ENCODE measurements at places on chromosomes 13 and 19.

DNA sequence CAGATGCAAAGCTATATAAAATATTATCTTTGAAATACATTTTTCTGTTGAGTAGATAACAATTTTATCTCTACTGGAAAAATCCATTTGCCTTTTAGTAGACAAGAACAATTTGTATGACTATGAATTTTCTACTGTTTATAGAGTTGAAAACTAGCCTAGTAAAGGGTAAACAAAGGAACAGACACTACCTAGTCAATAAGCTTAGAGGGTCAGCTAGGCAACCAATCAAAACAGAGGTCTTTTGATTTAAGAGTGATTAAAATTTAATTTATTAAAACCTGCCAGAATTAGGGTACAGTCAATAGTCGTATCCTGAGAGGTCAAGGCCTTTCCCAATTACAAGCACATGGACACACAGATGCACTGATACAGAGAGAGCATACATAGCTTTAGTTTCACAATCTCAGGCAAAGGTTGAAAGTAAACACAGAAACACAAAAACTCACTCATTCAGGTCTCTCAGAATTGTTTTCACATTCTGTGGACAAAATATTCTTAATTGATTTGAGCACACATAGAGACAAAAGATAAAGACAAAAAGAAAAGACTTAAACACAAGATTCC is 24.5 kb upstream of the GPC6 start:
- DNase-seq, result no peak

DNA sequence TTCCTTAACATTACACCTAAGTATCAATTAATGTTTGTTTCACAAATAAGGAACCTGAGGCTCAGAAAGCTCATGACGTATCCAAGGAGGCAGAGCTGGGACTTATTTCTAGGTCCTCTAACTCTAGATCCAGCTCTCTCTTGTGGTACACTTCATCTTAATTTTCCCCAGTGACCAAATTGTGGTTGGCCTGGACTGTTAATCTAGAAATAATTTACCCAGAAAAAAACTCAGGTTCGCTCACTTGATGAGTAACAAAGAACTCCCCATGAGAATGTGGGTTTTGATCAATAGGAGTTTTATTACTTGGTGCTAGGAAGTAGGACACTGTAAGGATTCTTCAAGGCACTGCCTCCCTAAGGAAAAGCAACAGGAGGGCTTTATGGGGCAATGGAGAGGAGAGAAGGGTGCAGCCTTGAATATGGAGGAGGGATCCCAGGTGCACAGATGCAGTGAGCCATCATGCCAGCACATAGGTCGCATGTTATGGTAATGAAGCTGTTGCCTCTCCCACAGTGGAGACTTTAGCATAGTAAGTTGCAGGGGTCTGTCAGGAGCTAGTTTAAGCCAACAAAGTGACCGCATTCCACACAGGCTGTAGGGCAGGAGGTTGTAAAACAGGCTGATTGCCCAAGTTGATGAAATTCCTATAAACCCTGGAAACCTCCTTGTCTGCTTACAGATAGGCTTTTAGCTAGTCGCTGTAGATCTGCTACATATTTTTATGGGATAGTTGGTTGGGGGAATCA is 14.7 kb downstream of the RAP2A start:
- DNase-seq, result no peak

- DNase-seq, result peak; percentile 17
These were observed 609 bp downstream of the ZAR1L start for GRCh38 chr13:32314271-32315237.

DNA sequence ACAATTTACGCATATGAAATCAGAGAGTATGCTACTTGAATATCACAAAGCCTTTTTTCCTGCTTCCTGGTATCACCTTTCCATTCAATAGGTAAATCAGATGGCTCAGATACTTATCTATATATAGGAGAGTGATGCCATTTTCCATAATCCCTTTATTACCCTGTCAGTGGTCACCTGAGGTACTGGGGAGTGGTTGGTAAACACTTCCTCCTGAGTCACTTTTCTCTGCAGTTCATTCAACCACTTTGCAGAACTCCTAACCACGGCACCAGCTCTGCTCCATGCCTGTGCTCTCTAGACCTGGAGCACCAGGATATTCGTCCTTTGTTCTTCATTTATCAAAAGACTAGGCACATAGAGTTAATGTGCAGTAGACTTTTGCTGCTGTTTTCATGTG is 748.5 kb upstream of the KLHL1 start:
- no peak for DNase-seq

DNA sequence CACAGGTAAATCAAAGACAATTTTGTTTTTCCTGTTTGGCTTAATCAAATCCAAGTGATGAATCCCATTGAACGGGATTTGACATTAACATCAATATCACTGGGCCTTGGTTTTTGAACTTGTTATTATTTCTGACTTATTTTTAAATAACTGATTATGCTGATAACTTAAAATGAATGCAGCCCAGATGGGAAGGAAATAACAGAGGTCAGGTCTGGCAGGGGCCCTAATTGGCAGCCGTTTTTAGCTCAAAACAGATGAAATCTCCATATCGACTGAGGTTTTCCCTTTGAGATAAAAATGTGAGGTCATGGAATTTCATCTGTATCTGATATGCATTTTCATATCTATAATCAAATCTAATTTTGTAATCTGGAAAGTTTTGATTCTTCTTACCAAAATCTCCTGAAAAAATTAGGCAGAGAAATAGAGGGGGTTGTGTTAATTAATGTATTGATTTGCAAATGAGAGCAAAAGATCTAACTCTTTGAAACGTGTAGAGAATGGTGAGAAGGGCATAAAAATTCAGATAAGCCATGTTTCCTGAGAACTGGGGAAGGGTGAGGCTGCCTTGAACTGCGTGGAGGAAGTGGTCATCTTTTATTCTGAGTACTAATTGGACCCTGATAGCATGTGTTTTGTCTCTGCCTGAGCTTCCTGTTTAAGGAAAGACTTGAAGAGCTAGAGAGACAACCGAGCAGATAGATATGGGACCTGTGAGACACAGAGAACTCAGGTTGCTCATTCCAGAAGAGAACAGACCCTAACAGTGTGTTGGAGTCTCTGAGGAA is 98.2 kb upstream of the C1QTNF9B start:
- DNase-seq, result no peak

- no peak for DNase-seq
These were observed 18.5 kb upstream of the ZNF681 start for GRCh38 chr19:23777216-23777615.

DNA sequence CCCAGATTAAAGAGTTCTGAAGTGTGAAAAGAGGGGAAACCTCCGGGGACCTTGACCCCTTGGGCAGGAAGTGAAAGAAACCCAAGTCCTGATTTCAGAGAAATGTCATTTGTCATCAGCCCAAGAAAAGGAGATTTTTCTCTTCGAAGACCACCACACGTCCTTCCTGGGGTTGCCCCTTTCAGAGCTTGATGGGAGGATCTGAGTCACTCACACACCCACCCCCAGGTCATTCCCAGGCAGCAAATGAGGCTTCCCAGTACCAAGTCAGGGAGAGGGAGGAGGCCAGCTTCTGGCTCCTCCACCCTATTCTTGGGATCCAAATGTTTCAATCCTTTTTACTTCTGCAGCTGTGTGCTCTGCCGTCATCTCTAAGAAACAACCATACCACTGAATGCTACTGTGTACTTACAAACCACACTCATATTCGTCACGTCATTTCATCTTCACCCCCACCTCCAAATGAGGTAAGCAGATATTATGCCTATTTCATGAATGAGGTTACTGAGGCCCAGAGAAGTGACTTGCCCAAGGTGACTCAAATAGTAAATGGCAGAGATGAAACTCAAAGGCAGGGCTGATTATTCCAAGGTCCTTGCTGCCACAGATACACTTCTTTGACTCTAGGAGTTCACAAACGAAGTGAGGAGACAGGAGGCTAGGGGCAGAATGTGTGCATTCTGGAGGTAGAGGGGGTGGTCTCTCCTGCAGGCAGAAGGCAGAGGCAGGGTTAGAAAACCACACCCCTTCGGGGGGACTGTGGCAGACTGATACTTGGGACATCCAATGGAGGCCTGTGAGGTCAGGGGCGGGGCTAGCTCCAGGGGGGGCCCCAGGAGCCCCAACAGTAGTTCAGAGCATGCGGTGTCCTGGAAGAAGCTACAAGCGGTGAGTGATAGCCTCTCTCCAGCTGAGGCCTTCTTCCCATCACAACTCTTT is 5.0 kb upstream of the KMT2B start:
- no peak for DNase-seq

- DNase-seq, result no peak
These were observed 2.2 kb upstream of the KCNC3 start for GRCh38 chr19:50331221-50331993.

DNA sequence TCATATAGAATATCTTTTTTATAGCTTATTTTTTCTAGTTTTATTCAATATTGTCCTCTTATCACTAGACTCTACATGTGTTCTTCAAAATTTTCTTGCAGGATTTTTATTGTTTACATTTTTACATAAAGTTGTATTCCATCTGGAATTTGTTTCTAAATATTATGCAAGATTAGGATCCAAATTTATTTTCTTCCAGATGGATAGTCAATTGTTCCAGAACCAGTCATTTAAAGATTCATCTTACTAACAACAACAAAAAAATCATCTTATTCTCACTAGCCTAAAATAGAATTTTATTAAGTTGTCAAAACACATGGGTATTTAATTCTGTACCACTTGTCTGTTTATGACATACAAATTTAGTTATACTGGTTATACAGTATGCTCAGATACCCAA is 390.4 kb upstream of the GPC6 start:
- no peak for DNase-seq

DNA sequence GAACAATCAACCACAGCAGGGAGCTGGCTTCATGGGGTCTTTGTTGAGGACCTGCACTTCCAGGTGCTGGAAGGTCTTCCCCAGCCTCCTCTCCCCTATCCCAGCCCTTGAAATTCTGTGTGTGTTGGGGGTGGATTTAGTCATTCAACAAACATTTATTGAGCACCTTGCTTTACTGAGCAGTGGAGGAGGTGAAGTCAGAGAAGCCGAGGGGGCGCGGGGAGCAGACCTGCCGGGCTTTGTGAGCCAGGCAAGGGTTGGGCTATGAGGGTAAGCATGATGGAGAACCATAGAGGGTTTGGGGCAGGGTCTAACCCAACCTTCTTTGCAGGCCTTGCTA is 3.5 kb upstream of the C19orf85 start:
- no peak for DNase-seq

DNA sequence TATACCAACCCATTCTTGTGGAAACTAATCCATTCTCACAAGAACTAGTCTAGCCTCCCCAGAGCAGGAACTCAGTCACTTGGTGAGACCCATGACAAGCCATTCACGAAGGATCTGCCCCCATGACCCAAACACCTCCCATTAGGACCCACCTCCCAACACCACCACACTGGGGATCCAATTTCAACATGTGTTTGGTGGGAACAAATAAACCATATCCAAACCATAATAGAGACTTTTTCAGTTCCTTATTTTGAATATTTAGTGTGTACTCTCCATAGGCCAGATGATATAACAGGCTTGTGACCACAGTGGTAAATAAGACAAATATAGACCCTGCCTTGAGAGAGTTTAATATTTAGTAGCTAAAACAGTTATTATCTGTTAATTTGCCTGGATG is 227.5 kb upstream of the SERP2 start:
- DNase-seq, result no peak

- DNase-seq, result no peak
These were observed 53.0 kb upstream of the GPC6 start for GRCh38 chr13:93173654-93174053.

DNA sequence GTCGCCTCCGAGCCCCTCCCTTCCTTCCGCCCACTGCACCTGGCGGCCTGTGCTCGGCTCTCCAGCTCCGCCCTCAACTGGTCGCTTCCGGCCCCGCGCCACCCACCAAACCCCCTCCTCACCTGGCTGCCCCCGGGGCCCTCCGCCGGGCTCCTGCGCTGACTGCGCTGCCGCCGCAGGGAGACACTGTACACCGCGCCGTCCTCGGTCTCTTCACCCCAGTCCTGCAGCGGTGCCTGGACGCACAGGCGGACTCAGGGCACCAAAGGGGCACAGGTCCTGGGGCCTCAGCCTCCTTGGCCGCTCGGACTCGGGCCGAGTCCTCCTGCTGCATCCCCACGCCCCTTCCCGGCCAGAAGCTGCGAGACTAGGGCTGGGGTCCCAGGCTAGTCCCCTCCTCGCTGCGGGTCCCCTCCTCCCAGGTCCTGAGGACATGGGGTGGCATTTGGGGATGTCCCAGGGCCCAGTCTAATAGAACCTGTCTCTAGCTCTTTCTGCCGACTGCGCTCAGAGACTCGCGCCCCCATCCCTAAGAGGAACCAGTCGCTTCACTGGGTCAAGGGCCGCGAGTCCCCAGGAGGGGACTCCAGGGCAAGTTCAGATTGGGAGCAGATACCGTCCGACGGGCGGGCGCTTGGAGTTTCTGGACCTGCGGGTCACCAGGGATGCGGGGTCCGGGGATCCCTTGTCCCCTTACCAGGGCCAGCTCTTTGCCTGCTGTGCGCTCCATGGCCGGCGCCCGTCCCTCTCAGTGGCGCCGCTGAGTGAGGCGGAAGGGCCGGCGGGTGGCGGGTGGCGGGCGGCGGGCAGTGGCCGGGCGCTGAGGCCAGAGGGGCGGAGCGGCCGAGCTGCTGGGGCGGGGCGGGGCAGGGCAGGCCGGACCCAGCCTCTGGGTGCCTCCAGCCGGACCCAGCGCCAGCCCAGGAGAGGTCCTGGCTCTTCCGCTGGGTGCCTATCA is at the start of gene RGL3:
Gene RGL3 (minus strand): TSS at position 766 of the 958 bp plus-strand sequence. CDS start 36 bp downstream, at position 730.
- DNase-seq, result peak; percentile 63

DNA sequence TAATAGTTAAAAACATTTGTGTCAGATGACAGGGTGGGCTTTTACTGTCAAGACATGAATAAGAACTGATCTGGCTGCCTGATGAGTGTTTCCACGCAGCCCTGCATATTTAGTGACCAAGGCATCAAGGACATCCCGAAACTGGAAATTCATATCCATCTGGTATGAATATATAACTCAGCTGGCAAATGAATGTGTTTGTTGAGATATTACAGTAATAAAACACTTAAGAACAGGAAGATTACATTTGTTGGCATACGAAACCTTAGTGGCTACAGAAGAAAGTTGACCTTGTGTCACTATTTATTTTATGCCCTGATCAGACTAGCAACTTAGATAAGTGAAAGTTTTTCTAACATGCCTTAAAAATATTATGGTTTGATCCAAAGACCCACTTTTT is 32.8 kb downstream of the RAP2A start:
- no peak for DNase-seq

DNA sequence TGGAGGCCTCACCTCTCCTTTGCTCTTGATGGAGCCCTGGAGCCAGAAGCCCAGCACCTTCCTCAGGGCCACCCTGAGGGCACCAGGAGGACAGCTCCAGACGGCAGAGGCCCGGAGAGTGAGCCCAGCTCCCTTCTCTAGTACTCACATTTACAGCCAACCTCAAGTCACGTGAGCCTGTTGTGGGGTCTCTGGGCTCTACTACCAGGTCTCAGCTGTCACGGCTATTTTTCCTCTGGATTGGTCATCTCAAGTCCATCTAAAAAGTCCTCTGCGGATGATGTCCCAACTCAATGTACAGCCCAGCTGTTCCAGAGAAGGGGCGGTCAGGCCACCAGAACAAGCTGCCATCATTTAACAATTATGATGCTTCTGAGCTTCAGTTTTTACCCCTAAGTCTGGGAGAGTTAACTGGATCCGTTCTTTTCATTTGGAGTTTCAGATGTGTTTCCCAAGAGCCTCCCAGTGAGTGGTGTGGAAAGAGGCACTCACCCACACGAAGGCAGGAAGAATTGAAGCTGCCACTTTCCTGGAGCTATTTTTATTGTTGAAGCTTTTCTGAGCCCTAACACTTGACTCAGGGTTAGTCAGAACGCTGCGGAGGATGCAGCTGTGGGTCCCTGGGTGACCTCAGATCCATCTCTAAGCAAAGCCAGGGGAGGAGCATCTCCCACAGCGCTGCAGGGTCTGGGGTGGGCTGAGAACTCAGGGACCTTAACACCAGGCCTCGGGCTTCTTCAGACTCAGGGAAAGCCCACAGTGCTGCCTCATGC is 143.5 kb upstream of the UBL3 start:
- peak; percentile 61 for DNase-seq

- DNase-seq, result no peak
These were observed 249.8 kb downstream of the NBEA start for GRCh38 chr13:35191883-35192282.

Measured in hepatic stellate cell (primary cell).